Endodermal cell (in vitro differentiated cells): ENCODE measurements at places on chromosomes 4 and X. TPM values are rescaled to one million over a fixed set of nuclear protein-coding genes. Genes with fewer than 3 reads are reported as not detected.

- H3K4me3 ChIP-seq = no peak overlapping the region
- no peak overlapping the region for H3K27ac ChIP-seq
- no peaks in the 10 kb centered on the region for H3K36me3 ChIP-seq
- H3K27me3 ChIP-seq = no peaks in the 10 kb centered on the region
Observed at GRCh38 chr4:103994059-103994458, 274.3 kb upstream of the TACR3 start.

DNA sequence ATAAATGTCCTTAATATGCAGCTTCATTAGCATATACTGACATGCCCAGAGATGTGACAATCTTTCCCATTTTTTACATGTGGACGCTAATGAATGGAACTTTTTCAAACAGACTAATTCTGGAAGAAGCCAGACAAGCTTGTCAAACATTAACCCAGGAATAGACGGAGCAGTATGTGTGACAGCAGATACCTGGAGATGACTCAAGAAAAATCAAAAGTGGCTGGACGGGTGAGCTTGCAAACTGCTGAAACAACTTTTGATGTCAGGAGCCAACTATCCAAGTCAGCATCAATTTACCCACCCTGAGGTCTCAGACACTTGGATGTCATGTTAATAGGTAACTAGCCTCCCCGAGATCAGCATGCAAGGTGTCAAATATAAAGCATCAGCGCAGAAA lies 183.0 kb downstream of the PACRGL start:
- no peak overlapping the region for H3K27ac ChIP-seq
- no peaks in the 10 kb centered on the region for H3K36me3 ChIP-seq
- no peak for DNase-seq
- H3K4me3 ChIP-seq = no peak overlapping the region

DNA sequence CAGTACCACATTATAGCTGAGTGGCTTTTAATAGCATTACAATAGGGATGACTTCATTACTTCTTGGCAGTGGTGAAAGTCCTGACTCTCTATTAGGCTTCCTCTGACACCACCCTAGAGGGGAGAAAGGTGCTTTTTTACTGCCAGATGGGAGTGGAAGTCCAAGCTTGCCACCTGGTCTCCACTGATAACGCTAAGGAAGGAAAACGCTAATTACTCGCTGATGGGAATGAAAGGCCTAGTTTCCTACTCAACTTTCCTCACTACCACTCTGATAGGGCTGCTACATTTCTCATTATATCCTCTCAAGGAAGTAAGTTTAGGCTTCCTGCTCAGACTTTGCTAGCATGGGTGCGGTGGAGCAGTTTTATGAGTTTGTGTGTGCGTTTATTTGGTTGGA lies 62.3 kb upstream of the PAGE3 start:
- H3K36me3 ChIP-seq = no peaks in the 10 kb centered on the region
- no peak overlapping the region for H3K4me3 ChIP-seq
- H3K27me3 ChIP-seq = no peaks in the 10 kb centered on the region
- no peak for DNase-seq

- no peak overlapping the region for H3K27ac ChIP-seq
- no peak overlapping the region for H3K4me3 ChIP-seq
- no peaks in the 10 kb centered on the region for H3K27me3 ChIP-seq
- H3K36me3 ChIP-seq = no peaks in the 10 kb centered on the region
Observed at GRCh38 chr4:159410076-159410777, 307.3 kb downstream of the RAPGEF2 start.

DNA sequence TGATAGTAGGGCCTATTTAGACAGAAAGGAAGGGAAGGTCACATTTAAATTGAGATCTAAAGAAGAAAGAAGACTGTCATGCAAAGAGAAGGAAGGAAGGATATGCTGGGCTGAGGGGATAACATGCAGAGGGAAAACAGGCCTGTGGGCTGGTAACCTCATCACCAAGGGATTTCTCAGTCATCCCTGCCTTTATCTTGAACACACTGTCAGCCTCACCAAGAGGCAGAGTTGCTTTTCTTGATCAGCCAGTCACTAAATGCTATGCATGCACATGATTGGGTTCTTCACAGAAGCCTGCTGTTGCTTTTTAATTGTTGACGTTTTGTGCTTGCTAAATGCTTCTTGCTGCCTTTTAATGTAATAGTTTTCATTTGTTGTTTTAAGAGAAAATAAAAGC lies 113.0 kb downstream of the ARHGAP24 start:
- H3K4me3 ChIP-seq = no peak overlapping the region
- no peak for DNase-seq
- no peaks in the 10 kb centered on the region for H3K36me3 ChIP-seq
- H3K4me1 ChIP-seq = no peaks in the 10 kb centered on the region
- no peaks in the 10 kb centered on the region for H3K27me3 ChIP-seq

DNA sequence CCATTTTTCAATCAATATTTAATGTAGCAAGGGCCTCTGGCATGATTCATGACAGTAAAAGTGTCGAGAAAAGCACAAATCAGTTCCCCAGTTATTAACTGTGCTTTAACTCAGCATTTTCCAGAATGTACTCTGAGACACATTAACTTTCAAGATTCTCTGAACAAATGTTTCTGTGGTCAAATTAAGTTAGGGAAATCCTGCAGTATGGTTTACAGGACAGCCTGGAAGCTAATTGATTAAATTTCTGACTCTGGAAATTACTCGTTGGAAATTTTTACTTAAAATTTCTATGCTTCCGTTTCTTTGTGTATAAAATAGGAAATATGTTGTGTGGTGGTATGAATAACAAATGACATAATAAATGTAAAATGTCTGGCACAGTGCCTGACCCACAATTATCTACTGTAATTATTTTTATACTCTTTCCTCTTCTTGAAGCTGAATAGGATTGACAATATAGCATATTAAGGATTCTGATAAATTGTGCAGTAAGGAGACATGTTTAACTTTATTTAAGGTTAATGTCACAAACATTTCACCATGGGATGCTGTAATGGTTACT lies 33.7 kb downstream of the STK32B start:
- no peaks in the 10 kb centered on the region for H3K4me1 ChIP-seq
- H3K27me3 ChIP-seq = no peaks in the 10 kb centered on the region
- no peak for DNase-seq
- H3K4me3 ChIP-seq = no peak overlapping the region
- H3K36me3 ChIP-seq = no peaks in the 10 kb centered on the region

- H3K36me3 ChIP-seq = no peaks in the 10 kb centered on the region
- H3K4me1 ChIP-seq = no peaks in the 10 kb centered on the region
Observed at GRCh38 chr4:95638920-95639501, 90.2 kb upstream of the UNC5C start.

GRCh38 chr4:140996766-140997165 lies 136.5 kb downstream of the RNF150 start:
- no peaks in the 10 kb centered on the region for H3K36me3 ChIP-seq
- H3K27ac ChIP-seq = no peak overlapping the region
- DNase-seq = no peak
- no peaks in the 10 kb centered on the region for H3K27me3 ChIP-seq
- H3K4me1 ChIP-seq = no peaks in the 10 kb centered on the region

DNA sequence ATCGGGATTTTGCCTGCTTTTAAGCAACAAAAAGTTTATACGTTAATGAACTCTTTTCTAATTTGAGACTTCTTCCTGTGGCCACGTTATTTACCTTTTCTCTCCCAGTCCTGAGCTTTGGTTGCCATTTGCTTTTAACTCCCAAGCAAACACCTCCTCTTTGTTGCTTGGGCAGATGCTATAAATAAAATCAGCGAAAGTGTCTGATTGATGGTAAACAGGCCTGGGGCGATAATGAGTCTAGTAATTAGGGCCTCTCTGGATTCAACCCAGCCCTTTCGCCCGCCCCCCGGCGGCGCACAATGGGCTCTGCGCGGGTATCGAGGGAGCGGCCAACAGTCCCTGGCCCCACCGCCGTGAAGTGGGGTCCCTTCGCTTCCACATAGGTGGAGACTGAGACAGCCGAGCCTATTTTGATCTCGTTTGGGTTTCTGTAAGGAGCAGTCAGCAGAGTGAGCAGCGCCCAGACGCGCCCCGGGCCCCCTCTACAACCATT lies 790 bp downstream of the CLGN start:
- peak overlapping the region; percentile 52 for H3K27ac ChIP-seq
- no peaks in the 10 kb centered on the region for H3K36me3 ChIP-seq
- H3K4me3 ChIP-seq = peak overlapping the region; percentile 90

- peaks cover 8% of the 10 kb centered on the region for H3K4me1 ChIP-seq
- no peaks in the 10 kb centered on the region for H3K36me3 ChIP-seq
- H3K4me3 ChIP-seq = no peak overlapping the region
- H3K27ac ChIP-seq = no peak overlapping the region
- no peak for DNase-seq
- no peaks in the 10 kb centered on the region for H3K27me3 ChIP-seq
Observed at GRCh38 chr4:90002441-90003062, 107.9 kb downstream of the MMRN1 start.

DNA sequence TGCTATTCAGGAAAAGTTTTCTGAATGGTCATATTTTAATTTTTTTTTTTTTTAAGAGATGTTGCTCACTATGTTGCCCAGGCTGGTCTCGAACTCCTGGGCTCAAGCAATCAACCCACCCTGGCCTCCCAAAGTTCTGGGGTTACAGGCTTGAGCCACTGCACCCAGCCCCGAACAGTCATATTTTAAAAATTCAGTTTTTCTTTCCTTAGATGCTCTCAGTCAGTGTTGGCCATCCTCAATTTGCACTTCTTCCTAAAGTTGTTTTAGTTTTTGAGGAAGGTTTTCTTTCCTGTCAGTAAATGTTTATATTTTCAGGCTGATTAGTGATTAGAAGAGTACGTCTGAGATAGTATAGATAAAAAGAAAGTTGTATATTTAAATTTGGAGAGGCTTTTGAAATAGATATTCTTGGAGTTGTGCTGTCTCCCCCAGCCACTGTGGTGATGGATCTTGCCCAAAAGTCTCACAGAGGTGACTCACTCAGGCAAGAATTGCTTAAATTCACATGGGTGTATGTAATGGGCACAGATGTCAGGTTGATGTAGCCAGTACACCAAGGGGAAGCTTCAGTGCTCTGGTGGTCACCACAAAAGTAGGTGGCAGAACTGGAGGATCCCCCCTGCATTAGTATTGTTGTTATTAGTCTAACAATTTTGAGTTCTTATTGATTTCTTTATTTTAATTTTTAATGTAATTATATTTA lies 72.2 kb upstream of the ELOVL6 start:
- no peaks in the 10 kb centered on the region for H3K4me1 ChIP-seq
- no peak overlapping the region for H3K27ac ChIP-seq
- H3K27me3 ChIP-seq = no peaks in the 10 kb centered on the region
- no peaks in the 10 kb centered on the region for H3K36me3 ChIP-seq
- no peak for DNase-seq

- H3K36me3 ChIP-seq = peaks cover 26% of the 10 kb centered on the region
- no peaks in the 10 kb centered on the region for H3K4me1 ChIP-seq
- H3K4me3 ChIP-seq = no peak overlapping the region
- no peaks in the 10 kb centered on the region for H3K27me3 ChIP-seq
Observed at GRCh38 chr4:39446483-39446841, 12.3 kb downstream of the RPL9 start.

DNA sequence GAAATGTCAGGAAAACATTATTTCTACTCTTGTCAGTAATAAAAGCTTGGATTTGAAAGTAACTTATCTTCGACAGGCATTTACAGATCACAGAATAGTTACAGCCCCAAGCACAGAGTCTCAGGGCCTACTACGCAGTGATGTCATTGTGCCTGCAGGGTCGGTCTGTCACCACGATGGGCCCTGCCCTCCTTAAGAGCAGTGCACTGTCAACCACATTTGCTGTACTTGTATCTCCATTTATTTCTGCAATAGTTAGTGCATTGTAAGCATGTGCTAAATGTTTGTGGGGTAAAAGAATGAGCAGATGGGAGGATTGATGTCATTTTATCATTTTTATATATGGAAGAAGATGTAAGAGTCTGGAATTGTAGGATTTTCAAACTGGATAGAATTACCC lies 13.6 kb upstream of the CCKAR start:
- H3K27ac ChIP-seq = no peak overlapping the region
- H3K27me3 ChIP-seq = no peaks in the 10 kb centered on the region
- H3K4me3 ChIP-seq = no peak overlapping the region
- no peaks in the 10 kb centered on the region for H3K36me3 ChIP-seq

DNA sequence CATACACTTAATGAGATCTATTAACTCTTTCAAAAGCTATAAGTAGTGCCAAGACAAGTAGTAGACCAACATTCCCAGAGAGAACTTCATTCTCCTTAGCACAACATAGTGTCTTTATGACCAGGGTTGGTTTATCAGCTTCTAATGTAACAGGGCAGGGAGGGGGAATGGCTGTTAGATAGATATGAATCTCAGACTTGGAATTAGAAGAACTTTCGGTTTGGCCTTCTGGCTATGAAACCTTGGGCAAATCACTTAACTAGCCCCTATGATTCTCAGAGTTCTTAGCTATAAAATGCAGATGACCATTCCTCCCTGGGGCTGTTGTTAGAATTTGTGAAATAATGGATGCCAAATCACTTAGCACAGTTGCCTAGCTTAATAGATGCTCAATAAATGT lies 132.2 kb downstream of the SLC10A7 start:
- H3K4me3 ChIP-seq = no peak overlapping the region
- no peak overlapping the region for H3K27ac ChIP-seq
- H3K27me3 ChIP-seq = no peaks in the 10 kb centered on the region
- H3K4me1 ChIP-seq = no peaks in the 10 kb centered on the region
- no peaks in the 10 kb centered on the region for H3K36me3 ChIP-seq

- H3K36me3 ChIP-seq = no peaks in the 10 kb centered on the region
- H3K27me3 ChIP-seq = no peaks in the 10 kb centered on the region
- no peak overlapping the region for H3K27ac ChIP-seq
- H3K4me1 ChIP-seq = no peaks in the 10 kb centered on the region
- DNase-seq = no peak
Observed at GRCh38 chrX:69210581-69210980, 45.3 kb upstream of the PJA1 start.

GRCh38 chr4:101102114-101102742 lies 245.1 kb downstream of the PPP3CA start:
- DNase-seq = no peak
- no peak overlapping the region for H3K27ac ChIP-seq
- no peak overlapping the region for H3K4me3 ChIP-seq
- H3K4me1 ChIP-seq = peaks cover 5% of the 10 kb centered on the region
- no peaks in the 10 kb centered on the region for H3K27me3 ChIP-seq

ARSJ gene
- 0.77 to 1.6 TPM (median 1.1 TPM) in 3 replicates for total RNA-seq

TTC29 gene
- total RNA-seq = 6.5 and 10.0 TPM in 2 replicates

BTK gene
- 1.6 to 2.5 TPM (median 2.3 TPM) in 3 replicates for total RNA-seq

HPRT1 gene
- 19.0 and 21.2 TPM in 2 replicates for total RNA-seq

TBL1X gene
- total RNA-seq = 14.4 to 24.1 TPM (median 19.1 TPM) in 3 replicates

XAGE1B gene
- not detected in 3 replicates for total RNA-seq

TLR8 gene
- not detected in 3 replicates for total RNA-seq

TXK gene
- 0.27 and 0.68 TPM in 2 replicates for total RNA-seq
